H1 (cell line): ENCODE measurements at places on chromosomes 6 and 20. TPM values are rescaled to one million over a fixed set of nuclear protein-coding genes. Genes with fewer than 3 reads are reported as not detected.

GRCh38 chr6:108441141-108441540 is 119.6 kb upstream of the FOXO3 start:
- DNase-seq: no peak

Gene TMEM200A
- total RNA-seq: 12.9 and 13.9 TPM in 2 replicates

DNA sequence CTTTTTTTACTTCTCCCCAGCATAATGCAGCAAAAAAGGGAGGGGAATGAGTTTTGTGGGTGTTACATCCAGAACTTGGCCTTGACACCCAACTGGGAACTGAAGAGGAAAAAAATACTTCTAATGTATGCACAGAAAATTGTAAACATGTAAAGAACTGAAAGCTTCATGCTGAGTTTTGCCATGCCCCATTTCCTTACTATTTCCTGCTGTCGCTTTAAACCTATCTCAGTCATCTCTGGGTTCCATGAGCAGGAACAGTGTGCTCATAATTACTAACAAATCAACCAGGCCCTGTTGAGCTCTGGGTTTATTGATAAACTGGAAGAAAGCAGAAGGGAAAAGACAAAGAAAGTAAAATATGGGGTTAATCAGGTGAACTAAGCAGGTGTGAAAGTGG is 14.2 kb downstream of the TFAP2B start:
- no peak for DNase-seq

DNA sequence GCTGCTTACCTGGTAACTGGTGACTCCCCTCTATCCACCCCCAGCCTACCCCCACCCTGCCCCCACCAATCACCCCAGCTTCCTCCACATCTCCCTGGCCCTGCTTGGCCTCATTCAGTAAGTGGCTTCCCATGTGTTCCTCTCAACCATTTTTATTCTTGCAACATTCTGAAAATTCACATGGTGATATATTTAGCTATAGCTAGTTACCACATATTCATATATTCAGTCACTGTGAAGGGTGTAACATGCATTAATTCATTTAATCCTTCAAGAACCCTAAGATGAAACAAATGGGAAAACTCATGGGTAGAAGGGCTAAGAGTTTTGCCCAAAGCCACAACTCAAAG is 95.4 kb upstream of the CEP85L start:
- DNase-seq: no peak

- peak; percentile 82 for DNase-seq
These were observed 9.9 kb upstream of the PSMF1 start for GRCh38 chr20:1108437-1108920.

Gene PRL
- total RNA-seq: not detected in 2 replicates

- no peak for DNase-seq
These were observed 280.6 kb downstream of the SLC35F1 start for GRCh38 chr6:118187568-118188164.

- no peak for DNase-seq
These were observed 19.6 kb downstream of the KIF16B start for GRCh38 chr20:16553684-16554083.

DNA sequence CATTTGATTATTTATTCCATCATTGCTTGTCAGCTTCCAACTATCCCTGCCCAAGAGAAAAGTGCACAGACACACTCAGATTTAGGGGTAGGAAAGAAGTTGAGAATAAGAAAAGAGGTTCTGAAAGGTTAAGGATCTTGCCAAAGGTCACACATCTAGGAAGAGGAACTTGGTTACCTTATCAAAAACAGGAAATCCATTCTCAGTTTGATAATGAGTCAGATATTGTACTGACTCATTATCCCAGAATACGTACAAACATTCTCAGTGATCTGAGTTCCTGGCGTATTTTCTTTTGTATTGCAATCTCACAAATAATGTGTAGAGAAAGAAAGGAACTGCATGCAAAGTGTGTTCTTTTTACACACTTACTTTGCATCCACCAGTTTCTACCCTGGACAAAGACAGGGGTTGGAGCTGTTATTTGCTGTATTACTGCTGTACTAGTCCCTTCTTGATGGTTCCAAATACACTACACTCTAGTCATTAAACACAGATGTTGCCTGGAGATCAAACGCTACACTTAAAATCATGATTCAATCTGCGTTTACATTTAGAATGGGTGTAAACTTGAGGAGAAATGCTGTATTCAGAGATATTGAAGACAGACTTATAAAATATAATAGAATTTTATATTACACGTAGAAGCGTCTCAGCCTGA is 545.7 kb downstream of the PRKN start:
- no peak for DNase-seq

Gene ADGRF4
- not detected in 2 replicates for total RNA-seq

DNA sequence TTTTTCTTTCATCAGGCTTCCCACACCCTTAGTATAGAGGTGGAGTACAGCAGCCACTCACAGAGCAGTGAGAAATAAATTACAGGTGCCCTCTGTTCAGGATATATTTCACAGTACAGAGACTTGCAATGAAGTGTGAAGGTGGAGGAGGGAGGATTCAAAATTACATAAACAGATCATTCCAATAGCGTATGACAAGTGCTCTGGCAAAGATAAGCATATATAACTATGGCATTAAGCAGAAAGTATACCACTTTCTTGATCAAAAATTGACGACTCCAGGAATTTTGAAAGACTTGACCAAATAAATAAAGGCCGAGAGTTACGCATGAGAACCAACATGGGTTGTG is 108.7 kb downstream of the GPX5 start:
- no peak for DNase-seq
